ENCODE measurements at places on chromosomes 5 and 9.

- no peak for DNase-seq
Measured at GRCh38 chr5:168446983-168447619, 39.2 kb upstream of the RARS1 start.

- DNase-seq = no peak
Measured at GRCh38 chr9:73441890-73442818, 290.5 kb downstream of the ANXA1 start.

- peak; percentile 12 for DNase-seq
Measured at GRCh38 chr5:2732850-2733249, 18.6 kb downstream of the IRX2 start.

GRCh38 chr5:6525422-6525821 is 76.8 kb downstream of the UBE2QL1 start:
- no peak for DNase-seq

DNA sequence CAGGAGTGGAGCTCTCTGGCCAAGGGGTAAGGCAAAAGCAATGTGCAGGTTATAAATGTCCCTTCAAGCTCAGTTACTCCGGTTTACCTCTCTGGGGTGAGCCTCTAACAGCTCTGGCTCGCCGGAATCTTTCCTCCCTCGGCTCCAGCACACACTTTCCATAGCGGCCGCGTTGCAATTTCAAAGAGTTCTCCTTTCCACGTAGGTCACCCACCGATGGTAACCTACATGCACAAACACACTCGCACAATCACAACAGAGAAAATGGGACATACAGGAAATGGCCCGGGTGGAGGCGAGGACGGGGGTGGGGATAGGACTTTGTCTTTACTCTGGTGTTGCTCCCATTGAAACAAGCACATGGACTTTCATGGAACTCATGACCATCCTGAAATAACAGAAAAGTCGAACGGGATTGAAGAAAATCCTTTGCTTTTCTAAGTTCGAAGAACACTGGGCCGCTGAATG is 1.2 kb downstream of the LHFPL2 start:
- no peak for DNase-seq

DNA sequence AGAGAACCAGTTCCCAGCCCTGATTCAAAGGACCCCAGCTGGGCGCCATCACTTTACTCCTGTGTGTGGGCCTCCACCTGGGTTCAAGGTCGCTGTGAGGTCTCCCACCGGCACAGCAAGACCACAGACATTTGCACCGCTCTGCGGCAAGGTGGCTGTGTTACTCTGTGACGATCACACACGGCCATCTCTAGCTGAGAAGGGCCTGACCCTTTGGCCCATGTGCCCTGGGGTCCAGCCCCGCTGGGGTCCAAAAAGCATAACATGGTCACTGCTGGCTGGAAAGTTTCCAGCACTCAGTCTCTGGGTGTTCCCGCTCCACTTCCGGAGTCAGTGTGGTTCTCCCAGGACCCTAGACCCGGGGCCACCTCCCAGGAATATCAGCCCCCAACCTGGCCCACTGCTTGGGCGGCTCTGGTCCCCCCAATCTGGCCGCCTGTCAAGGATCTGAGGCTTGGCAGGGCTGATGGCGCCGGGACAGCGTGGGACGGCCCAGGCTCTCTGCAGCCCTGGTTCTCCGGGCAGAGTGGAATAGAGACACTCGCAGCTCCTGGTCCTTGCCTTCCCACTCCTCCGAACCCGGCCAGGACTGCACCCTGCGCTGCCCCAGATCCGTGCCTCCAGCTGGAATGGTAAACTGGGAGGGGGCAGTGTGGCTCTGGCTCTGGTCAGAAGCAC is 3.9 kb upstream of the LMX1B start:
- no peak for DNase-seq

GRCh38 chr9:129280236-129280622 is 102.2 kb upstream of the IER5L start:
- DNase-seq = no peak

- no peak for DNase-seq
Measured at GRCh38 chr5:121919046-121919445, 42.7 kb upstream of the SRFBP1 start.

GRCh38 chr9:96884443-96884842 is 30.1 kb upstream of the ZNF782 start:
- DNase-seq = no peak

- DNase-seq = no peak
Measured at GRCh38 chr5:170275376-170275994, 22.1 kb downstream of the LCP2 start.

DNA sequence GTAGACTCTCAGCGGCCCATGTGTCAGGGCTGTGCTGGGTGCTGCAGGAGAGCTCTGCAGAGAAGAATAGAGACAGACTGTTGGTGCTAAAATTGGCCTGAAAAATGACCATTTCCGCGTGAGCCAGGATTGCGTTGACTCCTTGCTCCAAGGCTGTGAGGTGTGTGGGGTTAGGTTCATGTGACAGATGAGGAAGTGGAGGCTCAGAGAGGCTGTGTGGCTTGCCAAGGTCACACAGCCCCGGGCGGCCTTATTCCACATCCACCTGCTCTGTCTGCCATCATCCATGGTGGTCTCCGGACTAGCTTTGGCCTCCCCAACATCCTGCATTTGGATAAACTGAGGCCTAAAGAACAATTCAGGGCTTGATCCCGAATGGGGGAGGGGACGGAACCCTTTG is 15.2 kb downstream of the NEK6 start:
- DNase-seq = no peak

DNA sequence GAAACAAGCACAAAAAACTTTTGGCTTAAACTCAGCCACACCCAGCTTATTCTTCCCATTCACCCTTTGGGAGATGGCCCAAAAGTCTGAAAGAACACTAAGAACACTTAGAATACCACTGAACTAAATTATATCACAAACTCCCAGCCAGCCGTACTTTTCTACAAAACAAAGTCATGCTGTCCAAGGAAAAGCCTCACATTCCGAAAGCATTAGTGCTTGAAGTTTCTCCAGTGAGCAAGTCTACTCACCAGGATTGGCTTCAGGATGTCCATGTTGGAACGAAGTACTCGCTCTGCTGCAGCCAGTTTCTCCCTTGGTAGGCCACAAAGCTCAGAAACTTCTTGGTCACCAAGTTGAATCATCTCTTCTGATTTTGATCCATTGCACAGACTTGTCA is 69.7 kb downstream of the ABCA1 start:
- no peak for DNase-seq

DNA sequence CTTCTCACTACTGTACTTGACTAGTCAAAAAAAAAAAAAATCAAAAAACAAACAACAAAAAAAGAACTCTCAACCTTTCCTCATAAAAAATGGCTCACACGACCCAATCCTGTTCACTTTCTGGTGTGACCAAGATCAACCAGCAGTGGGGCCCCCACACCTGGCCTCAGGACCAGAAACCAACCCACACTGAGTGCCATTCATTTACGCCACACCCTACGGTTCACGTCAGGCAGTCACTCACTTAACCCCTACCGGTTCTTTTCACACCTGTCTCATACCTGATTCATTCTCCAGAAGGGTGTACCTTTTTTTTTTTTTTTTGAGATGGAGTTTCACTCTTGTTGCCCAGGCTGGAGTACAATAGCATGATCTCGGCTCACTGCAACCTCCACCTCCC is 5.7 kb downstream of the SUSD1 start:
- DNase-seq = no peak

DNA sequence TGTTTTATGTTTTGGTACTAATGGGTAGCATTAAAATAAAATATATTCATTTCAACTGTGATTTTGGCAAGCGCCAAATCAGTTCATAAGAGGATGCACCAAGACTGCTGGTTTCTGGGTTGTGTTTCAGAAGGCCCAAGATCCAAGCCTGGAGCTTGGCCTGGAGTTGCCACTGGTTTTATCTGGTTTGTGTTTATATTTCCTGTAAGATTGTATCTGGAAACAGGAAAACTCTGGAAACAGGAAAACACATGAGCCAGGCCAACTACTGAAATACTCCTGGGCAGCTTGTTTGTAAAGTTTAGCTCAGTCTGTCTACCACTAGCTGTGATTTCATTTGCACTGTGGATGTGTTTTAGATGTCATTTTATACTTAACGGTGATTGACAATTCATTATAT is 5.5 kb downstream of the FSTL4 start:
- DNase-seq = no peak

- peak; percentile 56 for DNase-seq
Measured at GRCh38 chr5:175460126-175460525, 16.1 kb upstream of the DRD1 start.

DNA sequence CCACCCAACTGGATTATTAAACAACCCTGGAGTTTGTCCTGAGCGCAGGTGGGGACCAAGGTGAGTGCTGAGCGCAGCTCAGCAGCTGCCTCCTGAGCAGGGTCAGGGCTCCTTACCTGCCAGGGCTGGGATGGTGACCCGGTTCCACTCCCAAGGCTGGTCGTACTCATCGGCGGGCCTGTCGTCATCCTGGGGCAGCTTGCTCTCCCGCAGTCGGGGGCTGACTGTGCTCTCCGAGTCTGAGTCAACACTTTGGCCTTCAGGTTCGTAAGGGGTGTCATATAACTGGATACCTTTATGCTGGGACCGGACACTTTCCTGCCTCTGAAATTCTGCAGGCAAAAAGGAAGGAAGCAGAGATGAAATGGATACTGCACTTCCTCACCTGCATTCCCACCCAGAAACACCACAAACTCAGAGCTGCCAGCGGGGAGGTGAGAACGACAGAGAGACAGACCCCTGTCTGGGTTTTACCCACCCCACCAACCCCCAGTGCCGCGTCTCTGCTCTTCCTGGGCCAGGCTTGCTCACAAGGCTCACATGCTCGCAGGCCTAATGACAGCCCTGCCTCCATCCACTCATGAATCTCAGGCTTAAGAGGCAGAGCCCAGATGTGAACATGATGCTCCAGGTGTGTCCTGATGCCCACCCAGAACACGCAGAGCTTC is 70.7 kb upstream of the SLC25A51 start:
- DNase-seq = no peak

DNA sequence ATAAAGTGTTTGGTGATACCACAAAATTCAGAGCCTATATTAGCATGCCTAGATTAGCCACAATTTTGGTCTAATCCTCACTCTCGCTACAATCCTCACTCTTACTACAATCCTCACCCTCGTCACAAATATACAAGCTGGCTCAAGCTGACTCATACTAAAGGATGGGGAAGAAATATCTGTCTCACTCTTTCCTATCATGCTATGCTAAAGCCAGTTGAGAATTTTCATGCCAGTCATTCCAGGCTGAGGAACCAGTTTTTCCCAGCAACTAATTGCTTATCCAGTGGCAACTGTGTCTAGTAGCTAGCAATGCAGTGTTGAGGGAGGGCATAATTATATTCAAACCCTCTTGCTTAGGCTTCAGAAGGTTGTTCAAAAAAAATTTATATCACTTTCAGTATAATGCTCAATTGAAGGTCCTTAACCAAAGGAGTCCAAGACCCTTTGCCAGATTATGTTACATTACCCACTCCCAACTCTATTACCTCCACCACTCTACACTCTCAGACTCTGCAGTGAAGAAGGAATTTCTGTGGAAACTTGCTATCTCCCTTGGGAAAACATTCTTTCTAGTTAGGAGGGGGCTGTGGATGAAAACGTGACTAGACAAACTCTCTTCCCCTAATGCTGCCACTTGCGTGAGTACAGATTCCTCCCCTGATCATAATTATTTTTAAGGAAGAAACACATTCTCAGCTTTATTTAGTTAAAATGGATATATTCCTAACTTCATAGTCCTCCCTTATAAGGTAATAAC is 810.3 kb upstream of the ACO1 start:
- DNase-seq = no peak

GRCh38 chr5:74787424-74787823 is 20.4 kb downstream of the NSA2 start:
- no peak for DNase-seq

DNA sequence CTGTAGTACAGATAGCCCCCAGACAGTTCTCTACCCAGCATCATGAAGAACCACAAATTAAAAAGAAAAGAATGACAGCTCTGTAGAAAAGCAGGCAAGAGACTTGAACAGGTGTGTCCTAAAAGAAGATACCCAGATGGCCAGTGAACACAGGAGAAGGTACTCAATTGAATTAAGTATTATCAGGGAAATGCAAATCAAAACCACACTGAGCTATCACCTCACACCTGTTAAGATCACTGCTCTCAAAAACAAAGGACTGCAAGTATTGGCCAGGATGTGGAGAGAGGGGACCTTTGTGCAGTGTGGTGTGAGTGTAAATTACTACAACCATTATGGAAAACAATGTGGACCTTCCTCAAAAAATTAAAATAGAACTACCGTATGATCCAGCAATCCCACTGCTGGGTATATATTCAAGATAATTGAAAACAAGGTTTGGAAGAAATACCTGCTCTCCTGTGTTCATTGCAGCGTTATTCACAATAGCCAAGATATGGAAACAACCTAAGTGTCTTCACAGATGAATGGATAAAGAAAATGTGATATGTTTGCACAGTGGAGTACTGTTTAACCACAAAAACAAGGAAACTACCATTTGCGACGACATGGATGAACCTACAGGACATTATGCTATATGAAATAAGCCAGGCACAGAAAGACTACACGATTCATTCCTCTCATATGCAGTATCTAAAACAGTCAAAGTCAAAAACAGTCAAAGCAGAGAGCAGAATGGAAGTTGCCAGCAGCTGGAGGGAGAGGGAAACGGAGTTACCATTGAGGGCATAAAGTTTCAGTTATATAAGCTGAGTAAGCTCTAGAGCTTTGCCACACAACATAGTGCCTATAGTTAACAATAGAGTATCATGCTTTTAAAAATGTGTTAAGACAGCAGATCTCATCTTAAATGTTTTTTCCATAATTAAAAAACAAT is 102.6 kb downstream of the WNK2 start:
- DNase-seq = peak; percentile 79

- DNase-seq = no peak
Measured at GRCh38 chr9:86687788-86688187, 259.5 kb downstream of the GAS1 start.

DNA sequence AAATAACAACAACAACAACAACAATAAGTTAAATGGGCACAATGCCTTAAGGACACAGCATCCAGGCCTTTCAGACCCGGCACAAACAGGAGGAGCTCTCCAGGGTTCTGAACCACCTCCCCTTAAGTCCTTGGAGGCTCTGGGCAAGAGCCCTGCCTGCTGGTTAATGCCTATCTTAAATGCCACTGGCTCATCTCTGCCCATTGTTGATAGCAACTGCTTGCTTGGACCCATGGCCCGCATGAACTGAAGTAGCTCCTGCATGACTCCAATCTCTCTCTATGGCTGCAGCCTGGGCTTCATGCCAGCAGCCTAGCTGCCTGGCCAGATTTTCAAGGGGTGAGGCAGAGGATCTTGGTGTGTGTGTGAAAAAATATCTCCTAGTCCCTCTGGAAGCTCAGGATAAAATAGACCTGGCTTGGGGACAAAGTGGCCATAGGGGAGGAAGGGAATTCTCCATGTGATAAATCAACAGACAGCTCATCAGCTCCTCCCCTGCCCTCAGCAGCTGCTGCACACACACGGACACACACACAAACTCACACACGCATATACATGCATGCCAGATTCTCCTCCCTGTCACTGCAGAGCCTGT is 27.4 kb downstream of the FAM219A start:
- DNase-seq = peak; percentile 57

GRCh38 chr5:146565764-146566367 is 49.9 kb upstream of the GPR151 start:
- peak; percentile 85 for DNase-seq

- DNase-seq = no peak
Measured at GRCh38 chr9:108150736-108151586, 661.4 kb upstream of the KLF4 start.

GRCh38 chr9:126674365-126675146 is 60.8 kb downstream of the LMX1B start:
- no peak for DNase-seq
